ENCODE measurements at places on chromosomes 12 and 14.

DNA sequence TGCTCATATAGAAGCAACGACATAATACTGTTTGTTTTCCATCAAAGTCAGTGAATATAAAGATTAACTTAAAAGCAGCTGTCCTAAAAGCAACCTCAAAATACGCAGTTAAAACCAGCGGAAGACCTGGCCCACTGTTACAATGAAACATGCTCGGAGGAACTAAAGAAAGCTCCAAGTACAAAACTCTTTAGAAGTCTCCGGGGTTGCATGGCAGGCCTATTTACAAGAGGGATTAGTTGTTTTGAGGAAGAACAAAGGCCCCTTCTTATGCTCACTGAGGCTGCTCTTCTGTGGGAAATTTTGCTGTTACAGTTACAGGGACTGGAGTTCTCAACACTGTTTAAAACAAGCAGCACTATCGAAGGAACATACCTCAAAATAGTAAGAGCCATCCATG is 75.9 kb upstream of the C12orf71 start:
- no peak for DNase-seq

GRCh38 chr12:52248541-52249461 is 15.8 kb downstream of the KRT7 start:
- peak; percentile 98 for DNase-seq

DNA sequence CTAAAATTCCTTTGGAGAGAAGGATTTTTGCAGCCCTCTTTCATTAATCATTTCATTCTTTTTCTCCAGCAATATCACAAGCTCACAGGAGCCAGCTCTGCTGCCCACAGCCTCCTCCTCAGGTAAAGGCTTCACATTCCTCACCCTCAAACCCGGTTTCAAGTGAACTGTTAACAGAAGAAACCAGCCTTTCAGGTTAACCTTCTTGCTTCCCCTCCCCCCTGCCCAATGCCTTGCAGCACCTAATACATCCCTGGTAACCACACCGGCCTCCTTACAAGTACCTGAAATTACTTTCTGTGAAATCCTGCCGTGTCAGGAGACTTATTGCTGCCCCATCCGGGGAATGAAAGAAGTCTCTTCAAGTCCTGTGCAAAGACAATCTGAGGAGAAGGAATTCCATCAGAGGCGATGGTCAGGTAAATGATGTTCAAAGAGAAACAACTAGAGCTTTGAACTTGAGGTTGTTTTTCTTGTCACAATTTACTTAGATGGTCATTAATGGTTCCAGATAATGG is 111.2 kb downstream of the MYRFL start:
- peak; percentile 41 for DNase-seq

- no peak for DNase-seq
Measured at GRCh38 chr12:26978801-26979200, 35.4 kb downstream of the TM7SF3 start.

- DNase-seq, result no peak
Measured at GRCh38 chr14:63276016-63276415, 42.7 kb downstream of the GPHB5 start.

DNA sequence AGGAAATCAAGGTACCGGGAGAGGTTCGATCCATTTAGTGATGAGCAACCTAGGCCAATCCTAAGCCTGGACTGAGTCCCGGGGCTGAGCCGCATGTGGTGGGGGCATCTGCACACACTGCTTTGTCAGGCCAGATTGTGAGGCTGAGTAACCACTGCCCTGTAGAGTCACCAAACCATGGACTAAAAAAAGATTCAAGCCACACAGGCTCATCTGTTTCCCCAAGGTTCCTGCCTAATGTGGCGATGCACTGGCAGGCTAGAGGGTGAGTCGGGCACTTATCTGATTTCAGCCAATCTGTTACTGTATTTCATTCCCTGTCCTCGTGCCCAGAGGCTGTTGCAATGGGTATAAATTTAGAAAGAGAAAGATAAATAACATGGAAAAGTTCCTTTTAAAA is 140.8 kb downstream of the TTC7B start:
- DNase-seq, result no peak

DNA sequence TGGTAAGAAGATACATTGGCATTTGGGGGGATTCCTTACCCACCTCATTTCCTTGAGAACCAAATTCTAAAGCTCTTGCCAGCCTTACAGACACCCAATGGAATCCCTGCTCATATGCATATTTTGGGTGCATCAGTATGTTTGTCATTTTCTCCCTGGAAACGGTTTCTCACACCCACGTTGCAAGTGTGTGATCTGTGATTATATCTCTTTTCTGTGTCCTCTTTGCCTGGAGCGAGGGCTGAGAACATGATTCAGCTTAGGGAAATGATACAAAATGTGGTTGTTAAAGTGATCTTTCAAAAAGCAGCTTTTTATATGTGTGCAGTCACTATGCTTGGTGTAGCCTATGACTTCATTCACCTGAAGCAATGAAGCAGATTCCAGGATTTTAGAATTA is 52.0 kb downstream of the KCNMB4 start:
- DNase-seq, result no peak

- no peak for DNase-seq
Measured at GRCh38 chr14:99986396-99986795, 78.8 kb upstream of the EVL start.

DNA sequence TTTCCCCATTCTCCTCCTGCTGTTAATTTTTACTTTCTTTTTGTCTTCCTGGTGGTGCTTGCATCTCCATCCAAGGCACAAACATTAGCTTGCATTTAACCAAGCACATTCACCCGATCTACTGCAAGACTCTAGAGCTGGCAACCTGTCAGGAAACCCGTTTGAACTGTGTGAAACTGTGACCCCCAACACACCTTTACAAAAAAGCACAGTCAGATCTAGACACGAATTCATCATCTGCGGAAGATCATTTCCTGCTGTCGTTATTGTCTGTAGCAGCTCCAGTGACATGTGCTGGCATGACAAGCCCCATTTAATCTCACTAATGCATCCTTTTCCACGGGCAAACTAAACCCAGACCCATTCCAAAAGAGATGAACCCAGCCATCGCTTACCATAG is 340.5 kb downstream of the VRK1 start:
- DNase-seq, result no peak

- DNase-seq, result no peak
Measured at GRCh38 chr12:49937639-49938300, 12.8 kb upstream of the AQP2 start.

- peak; percentile 57 for DNase-seq
Measured at GRCh38 chr14:94423453-94424056, 29.0 kb downstream of the SERPINA11 start.

DNA sequence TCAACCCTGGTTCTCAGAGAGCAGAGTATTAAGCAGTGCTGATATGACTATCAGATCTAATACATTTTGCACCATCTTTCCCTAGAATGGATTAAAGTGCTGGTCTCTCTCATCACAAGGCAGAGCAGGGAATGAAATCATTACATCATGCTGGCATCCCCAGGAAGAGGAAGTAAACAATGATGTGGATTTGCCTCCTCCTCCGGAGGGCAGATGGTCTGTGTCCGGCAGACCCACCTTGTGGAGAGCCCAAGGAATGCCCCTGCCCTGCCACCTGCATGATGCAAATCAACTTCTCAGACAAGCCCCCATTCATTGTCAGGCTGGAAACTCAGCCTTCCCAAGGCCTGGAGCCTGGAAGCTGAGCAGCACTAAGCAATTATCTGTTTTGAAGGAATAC is 1149.1 kb downstream of the VRK1 start:
- no peak for DNase-seq

GRCh38 chr12:49706351-49707127 is 666 bp downstream of the FMNL3 start:
- peak; percentile 37 for DNase-seq

DNA sequence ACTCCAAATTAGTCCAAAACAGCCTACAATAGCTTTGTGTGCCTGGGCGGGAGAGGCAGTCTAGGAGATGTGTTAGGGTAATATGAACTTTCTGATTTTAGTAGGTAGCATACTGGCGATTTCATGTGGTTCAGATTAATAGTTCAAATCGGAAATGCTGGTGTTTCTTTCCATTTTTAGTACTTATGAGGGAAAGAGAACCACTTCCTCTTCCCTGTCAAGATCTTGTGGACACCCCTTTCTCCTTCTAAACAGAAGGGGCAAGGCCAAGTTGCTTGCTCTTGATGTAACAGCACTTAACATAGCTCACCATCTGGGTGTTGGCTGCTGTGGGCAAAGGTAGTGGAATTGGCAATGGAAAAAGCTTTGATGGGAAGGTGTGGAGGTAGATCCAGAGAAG is 32.2 kb upstream of the IGF1 start:
- DNase-seq, result no peak

DNA sequence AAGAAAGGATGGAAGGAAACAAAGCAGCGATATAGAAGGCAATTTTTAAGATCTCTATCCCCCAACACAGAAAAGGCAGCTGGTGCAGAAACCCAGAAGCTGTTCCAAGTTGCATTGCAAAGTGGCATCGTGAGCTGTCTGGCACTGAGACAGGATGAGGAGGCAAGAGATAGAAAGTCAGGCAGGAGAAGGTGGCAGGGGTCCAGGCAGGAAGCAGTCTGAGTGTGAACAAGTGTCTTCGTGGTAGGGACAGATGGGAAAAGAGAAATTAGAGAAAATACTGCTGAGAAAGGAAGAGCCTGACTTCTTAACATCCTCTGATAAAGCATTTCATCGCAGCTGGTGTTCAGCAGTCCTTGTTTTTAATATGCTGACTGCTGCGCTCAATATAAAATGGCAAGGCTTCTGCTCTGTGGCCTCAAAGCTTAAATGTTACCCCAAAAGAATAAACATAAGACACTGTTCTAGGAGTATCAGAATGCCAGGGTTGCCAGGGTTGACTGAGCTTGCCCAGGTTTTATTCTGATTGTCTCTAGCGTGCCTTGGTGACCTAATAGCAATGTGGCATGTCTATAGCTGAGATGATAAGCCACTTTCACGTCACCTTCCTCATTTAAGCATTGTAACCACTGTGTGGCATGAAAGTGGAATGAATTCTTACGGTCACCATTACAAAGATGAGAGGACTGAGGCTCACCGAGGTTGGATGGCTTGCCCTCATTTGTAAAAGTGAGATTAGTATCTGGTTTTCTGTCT is 397.6 kb downstream of the NUAK1 start:
- DNase-seq, result peak; percentile 22

DNA sequence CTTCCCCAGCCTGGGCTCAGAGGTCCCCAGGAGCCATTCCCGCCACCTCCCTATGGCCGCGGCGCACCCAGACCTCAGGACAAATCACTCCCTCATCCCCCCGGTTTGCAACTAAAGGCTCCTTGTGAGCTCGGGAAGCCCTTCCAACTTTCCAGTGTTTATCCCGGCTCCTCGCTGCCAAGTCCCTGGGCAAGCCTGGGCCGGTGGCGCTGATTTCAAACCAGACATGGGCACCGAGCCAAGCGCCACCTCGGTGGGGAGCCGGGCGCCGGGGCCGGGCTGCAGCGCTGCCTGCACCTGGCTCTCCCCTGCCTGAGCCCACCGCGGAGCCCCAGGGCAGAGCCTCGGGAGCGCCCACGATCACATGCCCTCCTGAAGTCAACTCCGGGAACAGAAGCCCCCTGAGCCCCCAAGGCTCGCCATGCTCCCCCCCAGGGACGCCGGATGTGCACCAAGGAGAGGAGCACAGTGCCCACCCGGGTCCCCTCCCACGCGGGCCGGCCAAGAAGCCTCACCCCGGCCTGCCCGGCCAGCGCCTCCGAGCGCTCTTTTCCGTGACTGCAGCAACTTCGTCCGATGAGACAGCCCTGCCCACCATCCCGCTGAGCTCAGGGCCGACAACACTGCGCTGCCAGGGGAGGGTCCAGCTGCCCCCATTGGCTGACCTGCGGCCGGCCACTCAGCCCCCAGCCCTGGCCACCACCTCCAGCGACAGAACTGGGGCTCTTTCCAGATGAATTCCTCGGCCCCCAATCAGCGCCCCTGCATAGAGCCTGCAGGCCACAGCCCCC is 50.0 kb downstream of the NCOR2 start:
- DNase-seq, result peak; percentile 93

DNA sequence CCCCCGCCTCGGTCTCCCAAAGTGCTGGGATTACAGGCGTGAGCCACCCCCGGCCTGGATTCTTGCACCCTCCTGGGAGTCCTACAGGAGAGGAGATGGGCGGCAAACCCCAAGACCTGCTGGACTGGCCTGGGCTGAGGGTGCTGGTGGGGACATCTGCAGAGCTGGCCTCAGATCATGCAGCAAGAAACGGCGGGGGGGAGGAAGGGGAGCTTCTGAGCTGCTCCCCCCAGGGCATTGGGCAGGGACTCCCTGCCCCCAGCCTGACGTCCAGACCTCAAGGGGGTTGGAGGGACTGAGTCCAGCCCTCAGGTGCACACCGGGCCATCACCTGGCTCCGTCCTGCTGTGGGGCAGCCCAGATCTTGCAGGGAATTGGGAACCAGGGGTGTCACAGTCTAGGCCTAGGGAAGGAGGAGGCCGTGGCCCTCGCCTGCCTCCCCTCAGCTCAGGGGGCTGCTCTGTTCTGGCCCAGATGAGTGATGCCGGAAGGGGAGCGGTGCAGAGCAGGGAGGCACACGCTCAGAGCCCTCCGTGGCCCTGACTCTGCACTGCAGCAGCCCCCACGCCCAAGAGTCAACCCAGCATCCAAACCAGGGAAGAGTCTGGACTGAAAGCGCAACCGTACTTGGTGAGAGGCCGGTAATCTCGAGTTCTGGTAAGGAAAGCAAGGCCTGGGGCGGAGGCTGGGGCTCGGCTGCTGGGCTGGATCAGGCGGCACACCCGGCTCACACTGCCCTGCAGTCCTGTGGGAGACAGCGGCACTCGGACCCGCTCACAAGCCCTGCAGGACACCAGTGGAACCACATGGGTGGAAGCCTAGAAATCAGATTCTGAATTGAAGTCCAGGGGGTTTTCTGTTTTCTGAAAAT is 8.9 kb upstream of the AMN start:
- DNase-seq, result no peak

- DNase-seq, result no peak
Measured at GRCh38 chr12:124098887-124099286, 125.9 kb downstream of the ZNF664 start.

DNA sequence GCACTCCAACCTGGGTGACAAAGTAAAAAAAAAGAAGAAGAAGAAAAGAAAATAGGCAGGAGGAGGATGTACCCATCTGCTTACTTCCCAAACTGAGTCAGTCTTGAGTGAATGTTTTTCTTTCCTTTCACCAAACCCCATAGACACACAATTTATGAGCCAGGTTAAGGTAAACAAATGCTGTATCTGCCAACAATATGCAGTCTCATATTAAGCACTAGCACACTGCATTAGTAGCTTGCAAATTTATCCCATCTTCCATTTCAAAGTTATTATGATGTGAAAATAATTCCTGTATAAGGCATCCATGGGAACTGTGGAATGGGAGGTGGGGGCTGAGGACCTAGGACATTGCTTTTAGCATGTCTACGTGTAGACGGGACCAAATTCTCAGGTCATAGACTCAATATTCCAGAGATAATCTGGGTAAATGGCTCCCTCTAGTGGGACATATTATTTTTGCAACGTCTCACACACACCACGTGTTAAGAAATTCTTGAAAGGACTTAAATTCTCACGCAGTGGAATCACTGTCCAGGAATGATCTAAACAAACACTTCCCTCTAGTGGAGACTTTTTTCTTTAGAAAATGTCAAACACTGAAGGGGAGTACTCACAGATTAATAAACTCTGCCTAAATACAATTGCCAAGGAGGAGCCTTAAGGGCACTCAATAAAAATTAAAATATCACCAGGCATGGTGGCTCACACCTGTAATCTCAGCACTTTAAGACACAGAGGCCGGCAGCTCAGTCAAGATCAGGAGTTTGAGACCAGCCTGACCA is 17.1 kb upstream of the OR10P1 start:
- DNase-seq, result peak; percentile 14

Data from thyroid gland (tissue), 4 donors.